Bone marrow (tissue), 2 donors: ENCODE measurements at places on chromosomes 11 and 22.

DNA sequence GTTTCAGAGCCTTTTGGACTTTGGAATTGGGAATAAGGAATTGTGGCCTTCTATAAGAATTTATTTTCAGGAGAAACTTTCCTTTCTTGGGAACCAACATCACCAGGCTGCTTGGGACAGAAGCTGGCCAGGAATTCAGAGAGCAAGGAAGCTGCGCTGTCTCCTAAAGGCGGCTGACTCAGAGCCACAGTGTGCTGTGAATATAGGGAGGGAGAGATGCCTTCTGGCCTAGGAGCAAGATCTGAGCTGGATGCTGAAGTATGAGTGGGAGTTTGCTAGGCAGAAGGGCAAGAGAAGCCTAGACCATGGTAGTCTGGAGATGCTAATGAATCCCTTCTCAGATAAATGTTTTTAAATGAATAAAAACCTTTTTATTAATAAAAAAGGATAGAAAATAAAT, 213.7 kb upstream of the TBCEL start:
- no peak for DNase-seq

DNA sequence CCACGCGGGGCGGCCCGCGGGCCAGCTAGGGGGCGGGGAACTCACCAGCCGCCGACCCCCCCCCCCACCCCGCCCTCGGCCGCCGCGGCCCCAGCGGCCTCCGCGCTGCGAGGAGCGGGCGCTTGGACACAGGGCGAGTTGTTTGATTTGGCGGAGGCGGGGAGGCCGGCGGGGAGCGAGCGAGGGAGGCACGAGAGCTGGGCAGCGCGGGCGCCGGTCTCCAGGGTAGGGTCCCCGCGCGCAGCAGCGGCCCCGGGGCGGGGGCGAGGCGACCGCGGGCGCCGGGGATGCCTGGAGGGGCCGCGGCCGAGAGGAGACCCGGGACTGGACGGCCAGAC, 64.4 kb downstream of the NAV2 start:
- DNase-seq: no peak

GRCh38 chr22:49535527-49536125, 292.0 kb downstream of the BRD1 start:
- DNase-seq: no peak

GRCh38 chr11:61914471-61915171, 2.7 kb downstream of the RAB3IL1 start:
- no peak for DNase-seq

GRCh38 chr11:60878245-60879101, 11.1 kb downstream of the ZP1 start:
- no peak for DNase-seq

DNA sequence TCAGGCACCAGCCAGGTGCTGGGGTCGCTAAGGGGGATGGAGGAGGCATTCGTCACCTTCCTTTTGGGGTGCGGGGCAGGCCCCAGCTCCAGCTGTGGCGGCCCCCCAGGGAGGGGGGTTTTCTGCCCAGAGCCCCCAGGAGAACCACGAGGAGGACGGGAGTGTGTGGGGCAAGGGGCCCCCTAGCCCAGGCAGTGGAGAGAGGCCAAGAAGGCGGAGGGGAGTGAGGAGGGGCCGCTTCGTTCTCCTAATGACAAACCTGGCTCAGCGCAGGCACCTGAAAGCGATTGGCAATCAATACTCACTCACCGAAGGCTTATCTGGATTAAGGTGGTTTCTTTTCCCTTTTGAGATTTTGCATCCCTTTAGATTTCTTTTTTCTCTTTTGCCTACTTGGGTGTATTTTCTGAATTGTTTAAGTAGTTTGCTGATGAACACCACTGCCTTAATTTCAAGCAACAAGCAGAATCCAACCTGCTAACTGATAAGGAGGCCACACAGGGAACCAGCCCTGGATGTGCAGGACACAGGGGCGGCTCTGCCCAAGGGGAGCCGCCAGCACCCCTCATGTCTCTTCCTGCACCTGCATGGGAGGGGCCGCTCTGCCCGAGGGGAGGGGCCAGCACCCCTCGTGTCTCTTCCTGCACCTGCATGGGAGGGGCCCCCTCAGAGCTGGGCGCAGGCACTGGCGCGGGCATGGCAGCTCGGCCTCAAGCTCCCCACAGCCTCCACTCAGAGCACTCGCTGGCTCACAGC, 122.3 kb downstream of the BRD1 start:
- DNase-seq: no peak

DNA sequence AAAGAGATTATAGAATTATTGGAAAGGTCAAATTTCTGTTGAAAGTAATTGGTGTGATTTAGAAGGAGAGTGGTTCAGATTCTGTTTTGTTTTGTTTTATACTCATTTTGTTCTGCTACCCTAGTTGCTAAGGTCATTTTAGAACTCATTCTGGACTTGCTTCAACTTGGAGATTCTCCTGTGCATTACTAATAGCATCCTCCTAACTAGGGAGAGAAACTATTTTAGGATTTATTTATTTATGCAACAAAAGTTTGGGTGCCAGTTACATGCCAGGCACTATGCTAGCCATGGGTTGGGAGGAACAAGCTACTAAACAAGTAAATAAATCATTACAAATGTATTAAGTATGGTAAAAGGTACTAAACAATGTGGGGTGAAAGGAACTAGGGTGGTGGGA, 84.0 kb downstream of the YAP1 start:
- no peak for DNase-seq

DNA sequence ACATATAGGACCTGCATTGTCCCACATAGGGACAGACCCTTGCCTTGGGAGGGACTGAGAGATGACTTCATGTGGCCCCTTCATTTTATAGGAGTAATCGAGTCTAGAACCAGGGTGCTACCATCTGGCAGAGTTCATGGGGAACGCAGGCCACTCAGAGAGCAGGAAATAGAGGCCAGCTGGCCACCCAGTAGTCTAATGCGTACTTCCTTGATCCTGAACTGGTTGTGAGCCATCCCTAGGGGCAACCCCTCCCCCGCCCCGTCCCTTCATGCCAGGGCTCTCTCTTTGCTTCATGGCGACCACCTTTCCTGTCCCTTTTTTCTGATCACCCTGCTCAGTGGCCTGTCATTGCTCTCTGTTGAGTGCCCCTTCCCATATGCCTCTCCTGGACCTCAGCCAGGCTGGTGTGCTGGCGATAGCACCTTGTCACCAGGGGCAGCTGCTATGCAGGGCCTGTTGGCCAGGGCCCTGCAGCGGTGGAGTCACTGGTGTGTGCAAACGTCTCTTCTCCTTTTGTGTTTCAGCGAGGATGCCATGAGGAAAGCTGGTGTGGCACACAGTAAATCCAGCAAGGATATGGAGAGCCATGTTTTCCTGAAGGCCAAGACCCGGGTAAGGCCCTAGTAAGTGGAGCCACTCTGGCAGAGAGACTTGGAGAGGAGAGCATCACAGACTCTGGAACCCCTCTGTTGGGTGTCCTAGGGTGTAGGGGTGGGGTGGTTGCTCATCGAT, 29.3 kb downstream of the MED15 start:
- no peak for DNase-seq

GRCh38 chr11:102523189-102523570, 7.4 kb downstream of the MMP7 start:
- no peak for DNase-seq

DNA sequence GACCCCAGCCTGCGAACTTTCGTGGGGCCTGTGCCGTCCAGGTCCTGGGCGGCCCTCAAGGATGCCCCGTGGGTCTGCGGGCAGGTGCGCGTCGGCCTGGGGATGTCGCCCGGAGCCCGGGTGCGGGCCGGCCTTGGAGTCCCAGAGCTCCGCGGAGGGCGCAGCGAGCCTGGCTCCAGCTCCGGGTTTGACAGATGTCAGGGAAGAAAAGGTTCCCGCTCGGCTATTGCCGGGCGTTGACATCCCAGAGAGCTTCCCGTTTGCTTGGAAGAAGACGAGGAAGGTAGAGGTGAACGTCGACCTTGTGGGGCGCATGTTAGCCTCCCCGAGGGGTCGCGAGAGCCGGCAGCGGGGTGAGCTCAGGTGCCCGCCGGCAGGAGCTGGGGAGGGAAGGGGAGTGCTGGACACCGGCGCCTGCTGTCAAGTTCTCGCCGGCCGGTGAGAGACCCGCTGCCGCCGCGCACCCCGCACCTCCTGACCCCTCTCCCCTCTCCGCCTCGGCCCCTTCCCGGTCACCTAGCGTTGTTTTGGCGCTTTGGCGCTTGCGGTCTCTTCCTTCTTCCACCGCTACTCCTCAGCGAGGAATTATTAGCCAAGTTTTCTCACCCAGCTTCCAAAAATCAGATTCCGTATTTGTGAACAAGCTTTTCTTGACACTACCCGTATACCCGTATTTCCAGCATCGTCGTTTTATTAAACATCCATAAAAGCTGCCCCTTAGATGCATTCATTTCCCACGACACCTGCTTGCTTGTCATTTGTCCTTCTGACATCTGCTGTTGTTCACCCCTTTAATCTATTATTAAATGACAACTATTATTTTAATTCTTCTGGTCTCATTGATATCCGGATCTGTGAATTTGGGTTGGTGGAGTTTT, 1.3 kb downstream of the BMAL1 start:
- no peak for DNase-seq

DNA sequence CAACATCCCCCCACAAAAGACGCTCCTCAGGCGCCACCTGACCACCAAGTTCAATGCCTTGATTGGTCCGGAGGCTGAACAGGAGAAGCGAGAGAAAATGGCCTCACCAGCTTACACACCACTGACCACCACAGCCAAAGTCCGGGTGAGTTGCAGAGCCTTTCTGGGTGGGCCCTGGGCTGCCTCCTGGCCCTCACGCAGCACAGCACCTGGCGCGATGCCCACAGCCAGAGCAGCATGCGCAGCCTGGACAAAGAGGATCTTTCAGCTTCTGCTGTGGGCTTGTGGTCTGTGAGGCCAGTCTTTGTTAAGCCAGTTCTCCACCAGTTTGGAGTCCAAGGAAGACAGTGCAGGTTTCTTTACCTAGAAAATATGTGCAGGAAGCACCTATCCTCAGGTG, 21.6 kb downstream of the CYB5R2 start:
- no peak for DNase-seq

GRCh38 chr11:62543680-62544444, 2.7 kb downstream of the AHNAK start:
- no peak for DNase-seq
